SJCRH30 (cell line): ENCODE measurements at places on chromosomes 7 and 10.

GRCh38 chr10:28253169-28253785, 49.6 kb downstream of the MPP7 start:
- no peak for DNase-seq

GRCh38 chr7:131109011-131109758, 218.5 kb upstream of the MKLN1 start:
- DNase-seq, result no peak

- no peak for DNase-seq
Measured at GRCh38 chr7:50762337-50762736, 20.4 kb downstream of the GRB10 start.

DNA sequence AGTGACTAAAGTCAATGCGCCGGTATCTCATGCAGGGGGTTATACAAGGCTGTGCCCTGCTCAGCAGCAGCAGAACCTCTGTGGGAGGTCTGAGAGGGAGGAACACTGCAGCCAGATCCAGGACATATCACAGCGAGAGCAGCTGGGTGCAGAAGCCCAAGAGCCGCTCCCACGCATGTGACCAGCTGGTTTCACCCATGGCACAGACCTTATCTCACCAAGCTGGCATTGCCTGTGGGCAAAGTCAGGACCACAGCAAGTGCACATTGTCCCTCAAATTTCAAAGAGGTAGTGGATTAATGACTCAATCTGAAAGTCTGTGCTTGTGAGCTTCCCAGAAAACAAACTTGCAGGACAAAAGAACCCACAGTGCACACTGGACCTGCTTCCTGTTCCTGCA, 31.6 kb upstream of the AKR1C1 start:
- DNase-seq, result no peak

DNA sequence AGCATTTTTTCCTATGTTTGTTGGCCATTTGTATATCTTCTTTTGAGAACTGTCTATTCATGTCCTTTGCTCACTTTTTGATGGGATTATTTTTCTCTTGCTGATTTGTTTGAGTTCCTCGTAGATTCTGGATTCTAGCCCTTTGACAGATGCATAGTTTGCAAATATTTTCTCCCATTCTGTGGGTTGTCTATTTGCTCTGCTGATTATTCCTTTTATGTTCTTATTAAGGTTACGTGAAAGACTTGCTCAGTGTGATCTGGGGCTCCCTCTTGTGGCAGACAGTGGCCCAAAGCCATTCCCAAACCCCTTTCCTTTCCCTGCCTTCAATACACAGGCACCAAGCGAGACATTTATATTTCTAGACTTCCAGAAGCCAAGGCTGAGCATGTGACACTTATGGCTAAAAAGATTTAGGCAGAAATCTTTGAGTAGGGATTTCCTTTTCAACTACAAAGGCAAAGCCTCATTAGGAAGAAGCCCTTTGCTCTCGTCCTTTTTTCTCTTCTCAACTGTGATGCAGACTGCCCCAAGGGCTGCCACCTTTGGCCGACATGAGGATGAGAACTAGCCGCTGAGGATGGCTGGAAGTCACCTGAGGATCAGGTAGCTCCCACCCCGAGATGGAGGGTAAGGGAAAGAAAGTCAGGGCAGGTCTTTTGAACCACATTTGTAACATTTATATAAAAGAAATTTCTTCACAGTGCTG, 23.6 kb downstream of the ST8SIA6 start:
- peak; percentile 40 for DNase-seq

GRCh38 chr7:131471250-131472004, 85.0 kb downstream of the PODXL start:
- no peak for DNase-seq

GRCh38 chr7:113922049-113922448, 3.2 kb upstream of the PPP1R3A start:
- no peak for DNase-seq

DNA sequence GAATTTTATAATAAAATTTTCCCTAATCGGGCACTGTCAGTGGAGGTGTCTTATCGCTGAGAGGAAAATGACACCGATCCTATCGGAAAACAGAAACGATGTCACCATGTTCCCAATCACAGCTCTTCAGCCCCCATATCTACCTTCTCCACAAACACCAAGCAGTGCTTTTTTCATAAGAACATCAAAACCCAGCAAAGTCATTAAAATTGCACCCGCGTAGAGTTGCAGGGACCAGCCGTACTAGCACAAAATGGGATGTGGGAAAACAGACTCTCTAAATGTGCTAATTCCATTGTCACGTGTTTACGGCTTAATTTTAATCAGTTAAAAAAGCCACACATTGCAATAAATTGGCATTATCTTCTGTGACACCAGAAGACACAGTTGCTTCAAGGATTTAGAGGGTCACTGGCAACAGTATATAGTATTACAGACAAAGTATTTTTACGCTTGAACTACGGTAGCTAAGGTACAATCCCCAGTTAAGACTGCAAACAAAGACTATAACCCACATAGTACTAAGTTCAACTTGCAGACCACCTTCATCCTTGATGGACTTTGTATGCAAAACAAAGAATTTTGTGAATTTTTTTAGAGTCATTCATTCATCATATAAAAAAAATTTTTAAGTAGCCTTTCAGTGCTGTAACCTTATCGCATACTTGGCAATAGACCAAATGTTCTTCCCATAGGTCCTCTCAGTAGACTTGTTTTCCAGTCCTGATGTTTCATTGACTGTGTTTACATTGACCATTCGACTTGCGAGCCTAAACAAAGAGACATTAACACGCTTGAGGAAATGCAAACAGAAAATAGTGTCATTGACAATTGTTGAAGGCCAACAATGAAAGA, 116.0 kb downstream of the VTI1A start:
- DNase-seq, result peak; percentile 24
